ENCODE measurements at places on chromosomes 4 and X.

- no peak for DNase-seq
Observed at GRCh38 chr4:86117705-86118302, 242.0 kb downstream of the MAPK10 start.

DNA sequence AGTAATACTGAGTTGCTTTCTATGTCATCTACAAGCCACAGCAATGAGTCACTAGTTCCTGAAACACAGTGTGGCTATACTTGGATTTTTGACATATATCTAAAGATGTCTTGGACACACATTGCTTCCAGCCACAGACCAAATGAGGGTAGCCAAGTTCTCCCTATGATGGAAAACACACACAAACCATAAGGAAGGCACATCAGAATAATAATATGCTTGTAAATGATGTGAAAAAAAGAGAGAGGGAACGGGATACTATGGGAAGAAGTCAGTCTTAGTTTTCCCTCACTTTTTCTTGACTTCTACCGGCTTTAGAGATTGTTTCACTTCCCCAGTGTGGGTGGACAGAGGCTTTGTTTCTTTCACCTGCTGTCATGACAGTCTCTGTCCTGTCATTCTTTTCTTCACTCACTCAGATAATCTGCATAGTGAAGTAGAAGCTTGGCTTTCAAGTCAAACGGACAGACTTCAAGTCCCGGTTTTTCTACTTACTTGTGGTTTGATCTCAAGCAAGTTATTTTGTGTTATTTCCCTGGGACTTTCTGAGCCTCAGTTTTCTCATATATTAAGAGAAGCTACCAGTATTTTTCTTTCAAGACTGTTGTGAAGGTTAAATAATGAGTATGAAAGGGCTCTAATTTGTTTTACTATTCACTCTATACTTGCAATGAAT lies 34.7 kb downstream of the P2RY10 start:
- DNase-seq: no peak

GRCh38 chrX:95945528-95945927 lies 739.1 kb upstream of the DIAPH2 start:
- DNase-seq: no peak

- DNase-seq: no peak
Observed at GRCh38 chrX:132712350-132712749, 223.5 kb upstream of the MBNL3 start.

GRCh38 chr4:27128443-27128842 lies 267.8 kb downstream of the STIM2 start:
- no peak for DNase-seq

DNA sequence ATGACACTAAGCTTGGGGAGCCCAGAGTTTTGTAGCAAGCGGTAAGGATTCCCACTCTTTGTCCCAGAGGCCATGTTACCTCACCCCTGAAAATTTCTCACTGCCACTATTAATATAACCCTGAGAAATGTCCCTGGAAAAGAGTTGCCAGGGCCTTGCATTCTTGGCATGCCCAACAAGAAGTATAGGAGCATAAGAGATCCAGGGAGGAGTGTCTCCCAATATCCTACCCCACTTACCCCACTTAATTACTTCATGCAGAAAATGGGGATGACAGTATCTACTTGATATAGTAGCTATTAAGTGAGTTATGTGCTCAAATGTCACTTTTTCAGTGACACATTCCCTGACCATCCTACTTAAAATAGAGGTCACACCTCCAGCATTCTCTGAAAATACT lies 120.5 kb upstream of the C1GALT1C1 start:
- no peak for DNase-seq

GRCh38 chrX:155132110-155132509 lies 60.8 kb downstream of the BRCC3 start:
- DNase-seq: no peak

GRCh38 chrX:95290455-95290854 lies 1394.2 kb upstream of the DIAPH2 start:
- no peak for DNase-seq

DNA sequence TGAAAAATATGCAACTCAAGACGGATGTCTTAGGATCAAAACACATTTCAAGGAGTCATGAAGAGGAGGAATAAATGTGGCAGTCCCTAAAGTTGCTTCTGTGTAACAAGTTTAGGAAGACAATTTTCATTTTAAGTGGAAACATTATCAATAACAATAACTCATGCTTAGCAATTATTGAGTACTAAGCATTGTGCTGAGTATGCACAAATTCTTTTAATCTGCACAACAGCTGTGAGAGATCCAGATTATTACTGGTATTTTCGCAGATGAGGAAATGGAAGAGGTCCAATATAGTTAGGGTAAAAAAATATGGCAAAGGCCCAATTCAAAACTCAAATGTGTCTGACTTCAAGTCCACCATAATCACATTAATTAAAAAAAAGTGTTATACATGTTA lies 2.9 kb upstream of the TEX13B start:
- DNase-seq: no peak

DNA sequence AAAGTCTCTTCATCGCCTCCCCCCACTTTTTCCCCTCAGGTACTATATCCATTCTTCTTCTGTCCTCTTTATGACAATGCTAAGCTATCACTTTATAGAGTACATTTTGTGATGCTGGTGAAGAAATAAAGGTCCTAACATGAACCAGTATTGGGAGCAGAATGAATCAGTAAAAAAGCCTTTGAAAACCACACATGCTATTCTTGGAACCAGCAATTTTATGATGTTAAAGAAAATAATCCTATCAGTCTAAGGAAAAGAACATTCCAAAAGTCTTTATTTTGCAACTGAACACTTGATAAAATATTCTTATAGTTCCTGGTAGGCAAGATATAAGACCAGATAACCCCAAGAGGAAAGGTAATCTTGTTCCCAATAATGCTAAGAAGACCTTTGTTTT lies 107.8 kb upstream of the MCF2 start:
- no peak for DNase-seq

DNA sequence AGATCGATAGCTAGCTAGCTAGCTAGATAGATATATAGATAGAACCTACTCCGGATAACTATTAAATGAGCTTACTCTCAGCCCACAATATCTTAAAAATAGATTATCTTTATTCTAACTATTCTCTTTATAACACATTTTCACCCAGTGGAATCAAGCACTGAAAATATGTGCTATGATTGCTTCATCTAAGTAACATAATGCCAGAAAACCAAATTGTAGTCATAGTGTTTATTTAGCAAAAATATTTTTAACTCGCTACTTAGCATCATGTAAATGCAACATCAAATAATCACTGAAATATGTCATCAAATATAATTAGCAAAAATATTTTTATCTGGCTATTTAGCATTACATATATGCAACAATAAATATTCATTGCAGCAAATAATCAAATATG lies 1.5 kb downstream of the TMEM156 start:
- no peak for DNase-seq

GRCh38 chrX:97387004-97387403 lies 503.3 kb downstream of the RPA4 start:
- no peak for DNase-seq

DNA sequence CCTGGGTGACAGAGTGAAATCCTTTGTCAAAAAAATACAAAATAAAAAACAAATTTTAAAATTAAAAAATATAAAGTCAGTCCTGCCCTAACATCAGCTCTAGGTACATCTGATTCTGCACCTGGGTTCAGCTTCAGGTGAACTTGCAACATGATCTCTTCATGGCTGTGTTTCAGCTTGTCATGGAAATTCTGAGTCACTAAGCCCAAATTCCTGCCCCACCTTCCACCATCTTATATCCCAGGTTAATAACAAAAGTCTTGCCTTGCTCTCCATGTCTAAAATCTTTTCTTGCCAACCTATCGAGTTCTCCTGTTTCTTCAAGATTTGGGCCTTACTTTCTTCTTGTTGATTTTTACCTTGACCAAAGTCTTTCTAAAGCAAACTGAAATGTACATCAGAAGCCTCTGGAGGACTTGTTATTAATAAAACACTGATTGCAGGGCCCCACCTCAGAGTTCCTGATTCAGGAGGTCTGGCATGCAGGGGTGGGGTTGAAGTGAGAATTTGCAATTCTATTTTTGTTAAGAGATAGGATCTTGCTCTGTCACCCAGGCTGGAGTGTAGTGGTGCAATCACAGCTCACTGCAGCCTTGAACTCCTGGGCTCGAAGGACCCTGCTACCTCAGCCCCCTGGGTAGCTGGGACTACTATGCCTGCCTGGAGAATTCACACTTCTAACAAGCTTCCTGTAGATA lies 125.8 kb upstream of the VCX3A start:
- DNase-seq: no peak

DNA sequence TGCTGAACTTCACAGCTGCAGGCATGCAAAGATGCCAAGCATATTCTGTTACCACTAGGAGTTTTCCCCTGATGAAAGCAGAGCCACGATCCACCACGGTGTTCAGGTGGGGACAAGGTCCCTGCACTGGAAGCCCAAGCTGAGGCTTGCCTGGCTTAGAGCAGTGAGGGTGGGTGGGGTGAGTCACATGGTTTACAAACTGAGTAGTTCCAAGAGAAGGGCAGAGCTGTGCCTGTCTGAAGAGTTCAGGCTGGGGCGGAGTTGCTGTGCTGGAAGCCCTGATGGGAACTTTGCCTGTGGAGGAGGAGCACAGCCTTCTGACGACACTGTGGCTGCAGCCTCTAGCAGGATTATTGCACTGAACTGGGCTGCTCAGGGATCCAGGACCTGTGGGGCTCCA lies 45.5 kb downstream of the FAM9B start:
- DNase-seq: peak; percentile 63

GRCh38 chrX:703866-704265 lies 73.3 kb downstream of the SHOX start:
- no peak for DNase-seq

- DNase-seq: no peak
Observed at GRCh38 chr4:133372699-133373098, 223.6 kb downstream of the PCDH10 start.

GRCh38 chr4:3257103-3257555 lies 8.2 kb downstream of the MSANTD1 start:
- peak; percentile 45 for DNase-seq

GRCh38 chrX:11953615-11954014 lies 184.7 kb upstream of the FRMPD4 start:
- DNase-seq: no peak

- peak; percentile 58 for DNase-seq
Observed at GRCh38 chrX:135477576-135477975, 42.9 kb upstream of the INTS6L start.

DNA sequence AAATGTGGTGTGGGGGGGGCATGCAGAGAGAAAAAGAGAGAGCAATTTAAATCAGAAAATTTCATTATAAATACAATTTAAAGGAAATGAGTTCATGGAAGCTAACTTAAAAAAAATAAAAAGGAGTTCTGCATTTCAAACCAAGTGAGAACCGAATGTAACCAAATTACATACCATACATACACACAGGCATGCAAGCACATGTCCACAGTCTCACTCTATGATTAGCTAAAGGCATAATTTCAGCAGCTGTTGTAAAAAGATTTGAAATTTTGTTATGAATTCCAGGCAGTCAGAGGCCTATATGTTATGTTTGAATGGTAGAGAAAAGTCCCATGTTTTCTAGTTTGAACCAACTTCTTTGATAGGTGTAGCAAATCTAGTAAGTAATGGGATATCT lies 611.6 kb upstream of the ADGRL3 start:
- DNase-seq: no peak

DNA sequence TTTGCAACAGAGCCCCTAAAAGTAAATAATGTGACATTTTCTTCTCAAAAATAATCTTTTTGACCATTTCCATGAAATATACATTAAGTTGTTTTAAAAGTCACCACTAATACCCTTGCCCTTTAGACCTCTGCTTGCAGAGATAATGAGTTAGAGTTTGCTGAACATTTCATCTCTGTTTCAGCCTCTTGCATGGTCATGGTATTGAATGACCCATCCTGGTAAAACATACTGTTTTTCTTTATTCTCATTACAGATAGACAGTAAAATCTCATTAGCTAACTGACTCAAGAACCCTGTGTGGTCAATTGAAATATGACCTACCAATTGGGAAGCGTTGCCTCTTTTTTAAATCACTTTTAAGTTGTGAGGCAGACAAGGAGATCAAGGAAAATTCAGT lies 916.7 kb downstream of the PDHA2 start:
- DNase-seq: no peak

DNA sequence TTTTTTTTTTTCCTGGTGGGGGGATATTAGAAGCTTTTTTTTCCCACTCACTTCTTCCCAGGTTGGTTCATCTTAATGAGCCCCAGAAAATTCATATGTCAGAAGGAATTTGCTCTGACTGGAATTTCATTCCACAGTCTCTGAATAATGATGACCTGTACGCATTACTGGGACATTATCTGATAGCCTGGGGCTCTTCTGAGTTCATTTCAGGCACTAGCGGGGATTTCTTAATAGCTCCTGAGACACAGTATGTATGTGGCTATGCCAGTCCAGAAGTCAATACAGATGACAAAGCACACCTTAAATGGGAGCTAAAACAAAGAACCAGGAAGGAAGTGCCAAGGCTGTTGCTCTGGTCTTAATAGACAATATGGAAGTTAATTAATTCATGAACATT lies 295.2 kb upstream of the IGFBP7 start:
- DNase-seq: no peak

DNA sequence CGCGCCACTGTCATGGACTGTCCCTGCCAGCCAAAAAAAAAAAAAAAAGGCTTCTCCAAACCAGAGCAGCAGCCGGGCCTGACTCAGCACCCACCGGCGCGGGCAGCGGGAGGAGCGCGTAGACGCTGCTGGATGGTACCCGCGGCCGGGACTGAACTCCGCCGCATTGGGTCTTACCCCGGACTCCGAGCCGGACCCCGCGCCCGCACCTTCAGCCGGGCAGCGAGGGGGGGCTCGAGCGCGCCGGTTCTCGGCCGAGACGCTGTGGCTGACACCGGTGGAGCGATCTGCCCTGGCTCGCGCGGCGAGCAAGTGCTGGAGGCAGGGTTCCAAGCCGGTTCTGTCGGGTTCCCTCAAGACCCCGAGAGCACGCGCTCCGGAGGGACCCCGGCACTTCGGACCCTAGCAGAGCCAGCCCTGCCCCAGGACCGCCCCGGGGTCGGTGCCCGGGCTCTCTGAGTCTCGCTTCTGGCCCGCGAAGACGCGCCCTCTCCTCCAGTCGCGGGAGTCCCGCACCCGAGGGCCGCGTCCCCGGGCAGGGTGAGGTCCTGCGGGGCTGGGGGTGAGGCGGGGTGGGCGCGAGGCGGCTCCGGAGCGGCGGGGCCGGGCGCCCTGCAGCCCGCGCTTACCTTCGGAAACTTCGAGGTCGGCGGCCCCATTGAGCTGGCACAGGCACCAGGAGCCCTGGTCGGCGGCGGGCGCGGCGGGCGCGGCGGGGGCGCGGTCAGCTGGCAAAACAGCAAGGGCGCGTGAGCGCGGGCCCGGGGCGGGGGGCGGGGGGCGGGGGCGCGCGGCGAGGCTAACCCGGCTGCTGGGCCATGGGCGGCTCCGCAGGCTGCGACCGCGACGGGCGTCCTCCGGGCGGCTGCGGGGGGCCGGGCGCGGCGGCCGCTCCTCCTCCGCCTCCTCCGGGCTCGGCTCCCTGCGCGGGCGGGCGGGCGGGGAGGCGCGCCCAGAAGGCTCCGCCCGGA lies 11.8 kb upstream of the MAN2B2 start:
- peak; percentile 58 for DNase-seq

- no peak for DNase-seq
Observed at GRCh38 chr4:120709991-120710390, 212.5 kb downstream of the PRDM5 start.

- DNase-seq: no peak
Observed at GRCh38 chr4:5631352-5632065, 76.8 kb downstream of the EVC2 start.

Measured in Right ventricle myocardium inferior (tissue), 1 donor.